SW480 (cell line): ENCODE measurements at places on chromosomes 2 and 18.

GRCh38 chr18:59492756-59493421 is 133.8 kb upstream of the LMAN1 start:
- no peak for DNase-seq

GRCh38 chr18:77100751-77101355 is 31.7 kb downstream of the MBP start:
- DNase-seq, result no peak

- peak; percentile 59 for DNase-seq
Observed at GRCh38 chr2:182716650-182716979, 558 bp downstream of the DNAJC10 start.

DNA sequence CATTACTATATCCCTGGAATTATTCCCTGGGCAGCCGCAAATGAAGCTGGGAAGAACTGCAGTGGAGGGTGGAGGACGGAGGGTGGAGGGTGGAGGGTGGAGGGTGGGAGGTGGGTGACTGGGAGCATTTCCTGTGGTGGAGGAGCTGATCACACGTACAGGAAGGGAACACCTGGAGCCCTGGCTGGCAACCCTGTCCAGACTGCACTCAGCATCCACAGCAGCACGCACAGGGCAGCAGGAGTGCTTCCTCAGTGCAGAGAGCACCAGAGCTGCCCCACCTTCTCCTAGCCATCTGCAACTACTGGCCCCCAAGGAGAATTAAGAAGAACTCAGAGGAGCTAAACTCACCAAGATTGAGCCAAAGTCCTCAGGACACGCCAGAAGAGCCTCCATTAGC is 249.9 kb downstream of the EIPR1 start:
- DNase-seq, result no peak

GRCh38 chr2:41379496-41380221 is 668.2 kb upstream of the PKDCC start:
- DNase-seq, result no peak

GRCh38 chr2:74063486-74063885 is 78.8 kb downstream of the TET3 start:
- no peak for DNase-seq

GRCh38 chr2:176178757-176179295 is 9.6 kb upstream of the HOXD1 start:
- DNase-seq, result peak; percentile 66

DNA sequence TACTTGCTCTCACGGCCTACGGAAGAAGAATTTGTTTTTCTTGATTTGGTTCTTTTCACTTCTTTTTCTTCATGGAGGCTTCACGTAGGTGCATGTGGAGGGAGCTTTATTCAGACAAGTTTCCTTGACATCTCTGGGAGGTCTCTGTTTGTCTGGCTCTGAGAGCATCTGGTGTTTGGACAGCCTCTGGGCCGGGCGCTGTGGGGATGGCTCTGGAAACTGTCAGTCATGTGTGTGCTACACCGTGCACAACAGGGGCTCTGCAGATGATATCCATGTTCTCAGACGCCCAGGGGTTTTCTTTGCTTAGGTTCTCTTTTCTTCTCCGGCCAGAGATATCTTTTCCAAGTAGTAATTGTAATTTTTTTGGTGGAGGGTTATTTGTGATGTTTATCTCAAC is 130.7 kb downstream of the SH3RF3 start:
- DNase-seq, result no peak

GRCh38 chr2:9975805-9976447 is 24.4 kb downstream of the GRHL1 start:
- DNase-seq, result peak; percentile 54

DNA sequence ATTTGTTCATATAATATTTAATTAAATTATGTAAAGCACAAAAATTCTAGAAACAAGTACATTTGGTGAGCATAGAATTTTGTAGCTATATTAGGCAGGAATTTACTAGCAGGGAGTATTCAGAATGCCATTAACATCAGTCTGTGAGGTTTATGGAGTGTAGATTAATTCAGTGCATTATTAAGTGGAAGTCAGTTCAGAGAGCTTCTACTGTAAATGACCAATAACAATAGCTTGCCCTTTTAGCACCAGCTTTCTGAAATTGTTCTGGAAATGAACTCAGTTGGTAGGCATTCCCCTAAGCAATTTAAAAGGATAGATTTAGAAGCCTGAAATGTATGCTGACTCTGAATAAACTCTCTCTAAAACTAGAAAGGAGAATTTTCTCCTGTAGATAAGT is 208.2 kb upstream of the CNTNAP5 start:
- no peak for DNase-seq

- DNase-seq, result no peak
Observed at GRCh38 chr2:57862727-57863126, 183.9 kb upstream of the VRK2 start.

- DNase-seq, result no peak
Observed at GRCh38 chr2:59996855-59997254, 556.6 kb downstream of the BCL11A start.

DNA sequence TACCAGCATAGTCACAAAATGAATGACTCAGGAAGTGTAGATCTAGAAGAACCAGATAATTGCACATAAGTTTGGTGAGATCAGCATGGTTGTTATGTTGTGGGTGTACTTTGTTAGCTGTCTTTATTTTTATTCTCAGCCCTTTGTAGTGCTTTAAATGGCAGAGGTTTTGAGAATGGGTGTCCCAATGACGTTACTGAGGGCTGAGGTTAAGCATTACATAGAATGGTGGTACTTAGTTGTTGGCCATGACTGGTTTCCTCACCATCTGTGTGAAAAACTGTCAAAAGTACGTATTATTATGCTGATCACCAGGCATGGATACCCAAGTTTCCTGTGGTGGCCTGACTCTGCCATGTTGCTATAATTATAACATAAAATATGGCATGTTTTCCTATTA is 165.8 kb downstream of the UBE2E3 start:
- no peak for DNase-seq

DNA sequence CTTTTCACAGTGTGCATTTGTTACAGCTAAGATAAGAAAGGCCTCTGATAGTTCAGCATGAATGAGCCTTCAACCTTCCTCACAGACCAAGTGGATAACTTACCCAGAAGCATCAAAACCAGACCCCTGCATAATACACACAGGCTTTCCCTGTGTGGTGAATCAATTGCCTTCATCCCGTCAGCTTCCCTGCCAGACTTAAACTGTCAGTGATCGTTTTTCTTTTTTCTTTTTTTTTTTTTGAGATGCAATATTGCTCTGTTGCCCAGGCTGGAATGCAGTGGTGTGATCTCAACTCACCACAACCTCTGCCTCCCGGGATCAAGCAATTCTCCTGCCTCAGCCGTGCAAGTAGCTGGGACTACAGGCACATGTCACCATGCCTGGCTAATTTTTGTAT is 20.5 kb upstream of the SLC35F5 start:
- no peak for DNase-seq

DNA sequence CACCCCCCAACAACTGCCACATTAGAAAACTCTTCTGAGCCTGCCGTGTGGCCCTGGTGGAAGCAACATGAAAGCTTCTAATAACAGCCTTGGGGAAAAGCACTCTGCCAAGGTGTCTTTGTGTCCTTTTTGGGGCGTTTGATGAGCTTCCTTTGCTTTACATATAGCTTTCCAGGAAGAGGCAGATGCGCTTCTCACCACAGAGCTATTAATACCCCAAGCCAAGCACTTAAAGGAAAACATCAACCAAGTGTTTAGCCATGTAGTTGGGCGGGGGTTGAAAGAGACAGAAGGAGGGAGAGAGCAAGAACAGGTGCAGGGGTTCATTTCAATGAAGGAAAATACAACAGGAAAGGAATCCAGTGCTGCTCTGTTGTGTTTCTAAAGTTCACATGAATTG is 176.1 kb downstream of the VAPA start:
- no peak for DNase-seq

- DNase-seq, result no peak
Observed at GRCh38 chr18:58579561-58580047, 49.3 kb downstream of the ALPK2 start.

DNA sequence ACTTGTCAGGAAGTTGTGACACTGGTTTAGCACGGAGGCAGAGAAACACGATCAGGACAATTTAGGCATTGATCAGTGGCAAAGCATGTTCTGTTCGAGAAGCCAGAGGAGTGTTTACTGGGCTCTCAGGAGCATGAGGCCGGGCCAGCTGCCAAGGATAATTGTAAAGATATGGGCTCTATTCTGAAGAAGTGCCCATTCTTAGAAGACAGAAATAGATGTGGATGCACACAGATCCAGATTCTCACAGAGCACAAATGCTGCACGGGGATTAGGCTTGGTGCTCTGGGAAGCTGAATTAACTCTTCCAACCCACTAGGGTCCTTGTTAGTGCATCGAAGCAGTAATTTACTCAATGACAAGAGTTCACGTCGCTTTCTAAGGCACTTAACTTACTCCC is 16.2 kb downstream of the AFF3 start:
- no peak for DNase-seq

GRCh38 chr2:189109921-189110397 is 69.6 kb downstream of the COL5A2 start:
- DNase-seq, result no peak

DNA sequence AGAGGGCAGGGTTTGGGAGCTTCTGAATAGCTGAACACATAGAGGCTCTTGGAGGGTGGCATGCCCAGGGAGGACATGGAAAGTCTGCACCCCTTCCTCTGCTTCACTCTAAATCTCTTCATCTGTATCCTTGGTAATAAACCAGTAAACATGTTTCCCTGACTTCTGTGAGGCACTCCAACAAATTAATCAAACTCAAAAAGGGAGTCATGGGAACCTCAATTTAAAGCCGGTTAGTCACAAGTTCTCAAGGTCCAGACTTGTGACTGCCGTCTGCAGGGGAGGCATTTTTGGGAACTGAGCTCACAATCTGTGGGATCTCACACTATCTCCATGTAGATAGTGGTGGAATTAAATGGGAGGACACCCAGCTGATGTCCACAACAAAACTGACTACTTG is 33.1 kb upstream of the STON1 start:
- DNase-seq, result no peak
